H1 (cell line): ENCODE measurements at places on chromosomes 7 and 10.

DNA sequence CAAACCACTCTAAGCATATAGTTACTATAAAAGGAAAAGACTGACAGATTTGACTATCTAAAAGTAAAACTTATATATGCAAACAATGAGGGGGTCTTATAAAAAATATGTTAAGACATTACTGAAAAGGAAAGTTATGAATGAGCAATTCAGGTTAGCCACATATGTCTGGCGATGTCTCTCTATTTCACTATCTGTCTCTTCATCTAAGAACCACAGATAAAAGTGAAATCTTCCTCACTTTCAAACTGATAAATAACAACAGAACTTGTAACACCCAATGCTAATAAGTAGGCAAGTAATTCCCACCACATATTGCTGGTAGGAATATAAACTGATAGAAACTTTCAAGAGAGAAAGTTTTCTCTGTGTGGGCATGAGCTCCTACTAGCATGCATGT lies 138.2 kb downstream of the CHCHD3 start:
- no peaks in the 10 kb centered on the region for H3K4me1 ChIP-seq
- H3K27ac ChIP-seq: no peak overlapping the region
- no peak for DNase-seq
- no peaks in the 10 kb centered on the region for H3K27me3 ChIP-seq
- no peaks in the 10 kb centered on the region for H3K36me3 ChIP-seq

- peaks cover 53% of the 10 kb centered on the region for H3K27me3 ChIP-seq
- peak overlapping the region; percentile 67 for H3K4me3 ChIP-seq
- peak; percentile 71 for DNase-seq
Measured at GRCh38 chr7:128909625-128910568, 612 bp downstream of the KCP start.

- no peaks in the 10 kb centered on the region for H3K36me3 ChIP-seq
- no peaks in the 10 kb centered on the region for H3K4me1 ChIP-seq
- H3K4me3 ChIP-seq: no peak overlapping the region
- no peak for DNase-seq
Measured at GRCh38 chr10:33370434-33370930, 36.0 kb upstream of the NRP1 start.

DNA sequence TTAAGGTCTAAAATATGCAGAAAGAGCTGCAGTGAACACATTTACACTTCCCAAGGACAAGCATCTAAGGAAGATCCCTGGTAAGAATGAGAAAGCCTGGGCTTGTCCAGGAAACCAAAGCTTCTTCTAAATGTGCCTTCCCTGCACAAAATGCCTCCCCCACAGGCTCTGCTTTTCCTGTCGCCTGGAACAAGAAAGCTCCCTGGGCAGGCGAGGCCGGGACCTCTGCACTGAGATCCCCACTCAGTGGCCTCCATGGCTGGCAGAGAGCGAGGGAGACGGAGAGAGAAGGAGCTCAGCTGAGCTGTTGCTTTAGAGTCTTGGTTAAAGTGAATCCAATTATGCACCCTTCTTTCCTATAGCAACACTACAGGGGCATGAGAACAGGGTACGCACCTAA lies 75.6 kb downstream of the AMZ1 start:
- DNase-seq: no peak
- H3K36me3 ChIP-seq: 0 out of 2 replicates have a peak, but pooled peaks cover 2% of the 10 kb centered on the region
- H3K4me3 ChIP-seq: no peak overlapping the region

- no peaks in the 10 kb centered on the region for H3K27me3 ChIP-seq
- no peak overlapping the region for H3K27ac ChIP-seq
Measured at GRCh38 chr7:54689394-54690049, 69.5 kb downstream of the SEC61G start.
